Fibroblast of skin of right quadriceps (primary cell): ENCODE measurements at places on chromosomes 7 and 10.

- peak; percentile 15 for DNase-seq
Measured at GRCh38 chr10:19944911-19945663, 128.9 kb downstream of the PLXDC2 start.

- peak; percentile 23 for DNase-seq
Measured at GRCh38 chr7:664997-665735, 61.3 kb upstream of the DNAAF5 start.

DNA sequence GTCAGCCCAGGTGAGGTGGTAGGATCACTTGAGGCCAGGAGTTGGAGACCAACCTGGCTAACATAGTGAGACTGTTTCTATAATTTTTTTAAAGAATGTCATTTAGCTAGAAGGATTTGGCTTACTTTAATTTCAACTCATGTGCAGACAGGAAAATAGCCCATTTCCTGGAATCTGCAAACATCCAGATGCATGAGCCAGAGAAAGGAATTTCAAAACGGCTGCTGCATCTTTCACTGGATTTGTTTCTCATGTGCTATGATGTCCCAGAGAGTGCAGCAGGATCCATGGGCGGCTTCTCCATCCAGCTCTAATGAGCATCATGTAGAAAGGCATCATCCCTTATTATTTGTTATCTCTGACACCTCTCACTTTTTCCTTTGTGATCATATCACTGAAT lies 149.3 kb downstream of the GALNT17 start:
- no peak for DNase-seq

GRCh38 chr7:16954321-16954720 lies 72.5 kb upstream of the AGR3 start:
- no peak for DNase-seq

- peak; percentile 28 for DNase-seq
Measured at GRCh38 chr10:98295907-98296306, 27.9 kb upstream of the LOXL4 start.

DNA sequence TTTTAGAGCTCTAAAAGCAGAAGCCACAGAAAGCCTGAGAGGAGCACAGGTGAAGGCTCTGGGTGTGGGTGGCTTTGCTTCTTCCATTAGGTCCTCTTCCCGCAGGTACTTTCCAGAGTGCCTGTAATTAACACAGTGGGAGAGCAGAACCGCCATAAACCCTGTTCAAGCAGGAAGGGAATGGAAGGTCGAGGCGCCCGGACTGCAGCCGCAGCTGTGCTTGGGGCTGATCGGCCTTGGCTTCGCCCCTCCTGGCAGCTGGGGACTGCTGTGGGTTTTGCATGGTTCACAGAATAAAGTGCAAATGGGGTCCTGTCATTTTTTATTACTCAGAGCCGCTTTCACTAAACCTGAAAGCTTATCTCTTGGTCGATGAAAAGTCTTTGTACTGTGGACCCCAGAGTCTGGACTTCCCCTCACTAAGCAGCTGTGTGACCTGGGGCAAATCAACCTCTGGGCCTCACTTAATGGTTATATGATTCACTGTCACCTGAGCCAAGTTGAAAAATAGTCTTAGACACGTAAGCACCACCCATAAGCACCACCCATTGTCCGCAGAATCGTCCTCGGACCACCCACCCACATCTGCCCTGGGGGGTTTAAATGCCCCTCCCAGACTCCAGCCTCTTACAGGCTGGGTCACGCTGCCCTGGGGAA lies 100.9 kb downstream of the XRCC2 start:
- DNase-seq: no peak

GRCh38 chr7:136594739-136595144 lies 273.7 kb upstream of the CHRM2 start:
- DNase-seq: no peak

DNA sequence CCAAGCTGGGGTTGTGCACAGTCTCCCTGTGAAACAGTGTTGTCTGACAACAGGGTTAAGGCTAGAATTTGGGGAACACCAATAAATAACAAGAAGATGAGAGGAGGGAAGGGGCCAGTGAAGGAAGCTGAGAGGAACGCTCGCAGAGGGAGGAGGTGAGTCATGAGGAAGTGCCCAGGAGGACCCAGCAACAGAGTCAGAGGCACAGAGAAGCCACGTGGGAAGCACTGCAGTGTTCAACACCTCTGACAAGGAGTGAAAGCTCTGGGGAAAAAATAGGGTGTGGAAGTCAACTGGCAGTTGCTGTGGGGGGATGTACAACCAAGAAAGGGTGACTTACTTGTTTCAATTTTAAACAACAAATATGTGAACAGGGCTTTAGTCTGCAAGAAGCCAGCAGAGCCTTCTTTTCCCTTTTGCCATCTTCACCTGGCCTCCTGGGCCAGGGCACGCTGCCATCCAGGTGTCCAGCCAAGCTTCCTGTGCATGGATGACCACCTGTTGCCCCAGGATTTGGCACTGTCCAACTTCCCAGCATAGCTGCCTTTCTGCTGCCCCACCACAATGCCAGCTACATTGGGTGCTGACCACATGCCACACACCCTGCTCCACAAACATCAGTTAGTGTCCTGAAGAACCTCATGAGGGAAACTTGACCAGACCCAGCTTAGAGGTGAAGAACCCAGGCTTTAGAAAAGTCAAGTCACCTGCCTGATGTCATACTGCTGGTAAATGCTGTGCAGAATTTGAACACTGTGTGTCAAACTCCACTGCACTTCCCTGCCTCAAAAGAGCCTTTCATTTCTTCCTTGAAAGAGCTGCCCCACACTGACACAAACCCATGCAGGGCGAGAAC lies 69.6 kb downstream of the ATXN7L1 start:
- peak; percentile 67 for DNase-seq

DNA sequence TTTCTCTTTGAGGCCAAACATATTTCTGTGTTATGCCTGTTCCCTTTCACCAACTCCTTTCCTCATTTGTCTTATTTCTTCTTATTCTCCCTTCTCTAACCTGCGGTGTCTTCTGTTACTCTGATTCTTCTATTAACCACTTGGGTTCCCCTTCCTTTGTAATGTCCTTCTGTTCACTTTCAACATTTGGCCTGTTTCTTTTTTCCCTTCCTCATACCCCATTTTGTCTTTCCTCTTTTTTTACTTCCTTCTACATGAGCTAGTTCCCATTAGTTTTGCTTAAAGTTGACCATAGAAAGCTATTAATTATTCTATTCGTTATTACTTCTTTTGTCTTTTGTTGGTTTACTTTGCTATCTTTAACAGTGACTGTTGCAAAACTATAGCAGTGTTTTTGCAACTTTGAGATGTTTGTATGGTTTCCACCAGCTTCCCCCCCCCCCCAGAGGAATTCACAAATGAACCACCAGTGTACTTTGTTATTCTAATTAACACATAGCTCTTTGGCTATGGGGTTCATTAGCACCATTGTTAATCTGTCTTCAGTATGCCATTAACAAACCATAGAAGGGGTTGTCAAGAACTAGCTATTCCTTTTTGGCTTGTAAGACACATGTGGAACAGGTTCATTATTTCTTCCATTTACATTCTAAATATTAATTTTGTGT lies 2.9 kb downstream of the LRGUK start:
- no peak for DNase-seq

GRCh38 chr10:44126291-44126717 lies 258.6 kb downstream of the CXCL12 start:
- no peak for DNase-seq

GRCh38 chr7:50651271-50651989 lies 86.2 kb upstream of the DDC start:
- no peak for DNase-seq

DNA sequence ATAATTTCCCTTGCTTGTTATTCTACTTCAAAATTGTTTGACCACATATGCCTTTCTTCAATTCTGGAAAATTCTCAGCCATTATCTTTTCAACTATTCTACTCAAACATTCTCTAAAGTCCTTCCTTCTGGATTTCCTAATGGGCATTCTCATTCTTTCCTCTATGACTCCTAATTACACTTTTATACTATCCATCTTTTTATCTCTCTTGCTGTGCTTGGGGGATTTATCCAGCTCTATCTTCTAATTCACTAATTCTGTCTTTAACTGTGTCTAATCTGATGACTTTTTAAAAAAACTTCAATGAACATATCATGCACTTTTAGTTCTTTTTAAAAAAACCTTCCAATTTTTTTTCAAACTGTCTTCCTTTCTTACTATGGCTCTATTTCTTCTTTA lies 38.4 kb downstream of the C10orf143 start:
- no peak for DNase-seq

DNA sequence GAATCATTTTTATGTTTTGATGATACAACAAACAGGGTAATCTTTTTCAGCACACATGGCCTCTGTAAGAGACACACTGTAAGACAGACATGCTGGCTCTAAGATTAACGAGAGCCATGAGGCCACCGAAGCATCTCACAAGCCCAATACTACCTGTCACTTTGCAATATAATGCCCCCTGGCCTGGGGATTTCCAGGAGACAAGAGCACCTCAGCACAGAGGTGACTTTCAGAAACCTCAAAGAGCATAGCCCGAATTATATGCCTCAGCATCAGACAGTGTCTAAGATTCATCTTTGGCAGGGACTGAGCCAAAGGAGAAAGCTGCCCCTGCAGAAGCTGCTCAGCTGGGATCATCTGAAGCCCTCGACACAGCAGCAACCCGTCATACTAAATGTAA lies 44.2 kb upstream of the TMEM213 start:
- no peak for DNase-seq

- peak; percentile 46 for DNase-seq
Measured at GRCh38 chr10:3048119-3049019, 19.0 kb upstream of the PFKP start.

DNA sequence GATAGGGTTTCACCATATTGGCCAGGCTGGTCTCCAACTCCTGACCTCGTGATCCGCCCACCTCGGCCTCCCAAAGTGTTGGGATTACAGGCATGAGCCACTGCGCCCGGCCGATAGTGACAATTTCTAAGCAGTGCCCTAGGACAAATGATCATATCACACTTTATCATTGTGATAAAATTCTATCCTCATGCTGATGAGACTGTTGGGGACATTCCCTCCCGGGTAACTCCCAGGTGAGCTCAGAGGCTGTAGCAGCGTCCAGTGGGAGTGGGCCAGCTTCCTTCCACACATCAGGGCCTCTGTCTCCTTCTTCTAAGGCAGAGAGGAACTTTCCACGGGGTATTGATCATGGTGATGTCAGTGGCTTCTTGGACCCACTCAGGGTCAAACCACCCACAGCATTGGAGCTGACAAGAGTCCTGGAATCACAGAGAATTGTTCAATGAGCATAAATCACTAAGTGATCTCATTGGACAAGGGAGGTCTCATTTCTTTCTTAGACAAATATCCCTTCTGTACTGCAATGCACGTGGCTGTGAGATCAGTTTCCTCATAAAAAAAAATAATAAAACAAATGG lies 256.1 kb downstream of the KLF6 start:
- no peak for DNase-seq

DNA sequence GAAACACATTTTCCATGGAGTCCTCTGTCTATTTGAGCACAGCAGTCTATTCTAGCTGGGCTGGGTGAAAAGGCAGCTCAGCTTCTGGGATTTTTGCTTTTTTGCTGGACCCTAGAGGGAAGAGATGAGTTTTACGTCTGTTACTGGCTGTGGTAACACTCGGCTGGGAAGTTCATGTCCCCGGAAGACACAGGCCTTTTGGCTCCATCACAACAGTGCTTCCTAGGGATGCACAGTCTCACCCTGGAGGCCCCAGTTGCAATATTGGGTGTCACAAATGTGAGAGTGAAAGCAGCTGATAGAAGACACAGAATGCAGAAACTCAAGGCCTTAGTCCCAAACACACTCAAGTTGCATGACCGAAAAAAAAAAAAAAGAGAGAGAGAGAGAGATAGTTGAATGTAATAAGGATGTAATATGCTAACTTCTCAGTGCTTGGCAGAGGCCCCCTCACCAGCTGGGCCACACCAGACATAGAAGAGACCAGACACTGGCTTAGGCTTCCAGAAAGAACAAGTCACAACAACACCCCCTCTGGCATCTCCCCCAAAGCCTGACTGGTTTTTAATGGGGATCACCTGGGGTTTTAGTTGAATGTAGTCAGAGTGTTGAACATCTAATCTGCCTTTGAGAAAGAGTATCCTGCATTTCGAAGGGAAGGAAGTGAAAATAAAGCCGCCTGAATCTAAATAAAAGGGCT lies 545.4 kb upstream of the FZD8 start:
- no peak for DNase-seq

DNA sequence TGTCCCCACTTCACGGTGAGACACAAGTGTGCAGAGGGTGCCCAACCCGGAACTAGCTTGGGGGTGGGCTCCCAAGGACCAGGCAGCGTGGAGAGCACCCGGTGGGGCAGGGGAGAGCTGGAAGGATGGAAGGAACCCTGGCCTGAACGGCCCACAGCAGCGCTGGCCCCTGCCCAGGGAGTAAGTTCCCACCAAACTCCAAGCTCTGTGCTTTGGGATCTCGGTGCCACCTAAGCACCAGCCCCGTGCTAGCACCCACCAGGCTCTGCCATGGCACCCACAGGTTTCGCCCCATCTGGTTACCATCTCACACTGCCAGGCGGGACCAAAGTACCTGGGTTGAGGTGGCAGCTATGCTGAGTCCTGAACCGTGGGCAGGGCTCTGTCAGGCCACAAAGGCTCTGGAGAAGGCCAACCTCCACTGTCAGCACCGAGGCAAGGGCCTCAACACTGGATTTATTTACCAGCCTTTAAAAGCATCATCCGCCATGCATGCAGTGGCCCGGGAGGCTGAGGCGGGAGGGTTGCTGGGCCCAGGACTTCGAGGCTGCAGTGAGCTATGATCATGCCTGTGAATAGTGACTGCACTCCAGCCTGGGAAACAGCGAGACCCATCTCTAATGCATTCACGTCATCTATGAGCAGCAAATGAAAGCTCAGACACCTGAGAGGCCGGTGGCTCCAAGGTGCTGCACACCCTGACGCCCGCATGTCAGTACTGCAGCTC lies 16.0 kb downstream of the GPER1 start:
- no peak for DNase-seq

- no peak for DNase-seq
Measured at GRCh38 chr7:46603780-46604179, 682.7 kb upstream of the IGFBP3 start.

DNA sequence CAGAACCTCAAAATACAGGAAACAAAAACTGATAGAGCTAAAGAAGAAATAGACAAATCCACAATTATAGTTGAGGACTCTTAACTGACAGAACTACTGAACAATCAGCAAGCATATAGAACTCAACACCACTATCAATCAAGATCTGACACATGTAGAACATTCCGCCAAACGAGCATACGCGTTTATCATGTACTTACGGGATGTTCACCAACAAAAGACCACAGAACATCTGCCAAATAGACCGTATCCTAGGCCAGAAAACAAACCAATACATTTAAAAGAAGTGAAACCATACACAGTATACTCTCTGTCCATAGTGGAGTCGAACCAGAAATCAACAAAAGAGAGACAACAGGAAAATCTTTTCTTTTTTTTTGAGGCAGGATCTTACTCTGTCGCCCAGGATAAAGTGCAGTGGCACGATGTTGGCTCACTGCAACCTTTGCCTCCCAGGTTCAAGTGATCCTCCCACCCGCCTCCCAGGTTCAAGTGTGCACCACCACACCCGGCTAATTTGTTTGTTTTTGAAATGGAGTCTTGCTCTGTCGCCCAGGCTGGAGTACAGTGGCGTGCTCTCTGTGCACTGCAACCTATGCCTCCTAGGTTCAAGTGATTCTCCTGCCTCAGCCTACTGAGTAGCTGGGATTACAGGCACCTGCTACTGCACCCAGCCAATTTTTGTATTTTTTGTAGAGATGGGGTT lies 5.1 kb downstream of the GNA12 start:
- no peak for DNase-seq

GRCh38 chr7:96034940-96035727 lies 262.8 kb downstream of the DYNC1I1 start:
- no peak for DNase-seq
